ENCODE measurements at places on chromosomes 3 and 15.

DNA sequence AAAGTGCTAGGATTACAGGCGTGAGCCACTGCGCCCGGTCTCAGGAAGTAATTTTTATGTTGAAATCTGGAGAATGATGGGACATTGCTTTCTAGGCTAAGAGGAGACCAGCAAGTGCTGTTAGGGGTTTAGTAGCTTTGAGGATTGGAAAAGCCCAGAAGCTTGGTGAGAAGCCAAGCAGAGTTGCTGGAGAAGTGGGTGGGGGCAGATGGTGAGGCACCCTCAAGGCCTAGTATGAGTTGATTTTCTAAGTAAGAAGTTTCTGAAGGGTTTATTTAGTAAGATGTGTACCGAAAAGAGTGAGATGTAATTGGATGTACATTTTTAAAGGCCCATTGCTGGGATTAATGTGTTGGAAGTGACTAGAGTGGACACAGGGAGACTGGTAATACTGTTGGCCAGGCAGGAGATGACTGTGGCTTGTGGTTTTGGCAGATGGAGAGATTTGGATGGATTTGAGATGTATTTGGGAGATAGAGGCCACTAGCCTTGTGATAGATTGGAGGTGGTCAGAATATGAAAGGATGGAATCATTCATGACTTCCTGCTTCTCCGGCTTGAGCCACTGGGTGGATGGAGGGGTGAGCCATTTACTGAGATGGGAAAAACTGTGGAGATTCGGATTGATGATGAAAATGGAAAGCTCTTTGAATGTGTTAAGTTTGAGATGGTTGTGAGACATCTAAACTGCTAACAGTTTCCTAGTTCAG lies 2.3 kb downstream of the LRRC28 start:
- peak; percentile 14 for DNase-seq

- DNase-seq: no peak
Measured at GRCh38 chr3:42690766-42691680, 5.7 kb downstream of the KLHL40 start.

- DNase-seq: no peak
Measured at GRCh38 chr3:117411971-117412370, 702.4 kb downstream of the TUSC7 start.

- DNase-seq: no peak
Measured at GRCh38 chr3:20022954-20023622, 11.0 kb upstream of the PP2D1 start.

DNA sequence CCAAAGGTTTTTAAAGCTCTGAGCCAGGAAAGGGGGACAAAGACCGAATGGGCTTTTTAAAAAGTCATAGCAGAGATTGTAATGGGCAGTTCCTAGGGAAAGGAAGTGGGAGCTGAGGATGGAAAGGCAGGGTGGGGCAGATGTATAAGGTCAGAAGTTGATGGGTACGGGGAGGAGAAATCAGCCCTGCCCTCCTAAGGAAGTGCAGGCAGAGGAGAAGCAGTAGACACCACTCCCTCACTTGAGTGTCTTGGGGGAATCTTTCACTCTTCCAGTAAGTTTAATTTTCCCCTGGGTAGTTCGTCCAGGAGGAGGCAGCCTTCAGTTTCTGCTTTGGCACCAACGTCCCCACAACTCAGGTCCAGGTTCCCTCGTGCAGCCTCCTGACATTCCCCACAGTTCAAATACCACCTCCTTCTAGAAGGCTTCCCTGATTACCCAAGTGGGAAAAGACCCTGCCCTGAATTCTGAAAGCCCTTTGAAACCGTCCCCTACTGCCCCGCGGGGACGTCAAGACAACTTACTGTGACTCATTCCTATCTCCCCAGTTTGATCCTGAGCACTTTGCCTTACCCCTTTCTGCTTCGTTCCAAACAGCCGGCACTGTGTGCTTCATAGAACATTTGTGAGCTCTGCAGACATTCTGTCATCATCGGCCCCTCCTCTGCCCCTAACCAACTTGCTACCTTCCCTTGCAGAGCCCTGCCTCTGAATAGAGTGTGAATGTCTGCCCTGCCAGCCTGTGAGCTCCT lies 14.3 kb upstream of the SRP14 start:
- DNase-seq: no peak

- DNase-seq: no peak
Measured at GRCh38 chr3:140285380-140285779, 350.4 kb downstream of the CLSTN2 start.
